ENCODE measurements at places on chromosomes 1 and 21.

- no peak for DNase-seq
Measured at GRCh38 chr1:75097654-75098053, 36.5 kb upstream of the LHX8 start.

GRCh38 chr1:41282679-41283317 lies 40.7 kb upstream of the SCMH1 start:
- DNase-seq, result peak; percentile 19

- DNase-seq, result no peak
Measured at GRCh38 chr1:100240631-100241030, 9.0 kb downstream of the DBT start.

- no peak for DNase-seq
Measured at GRCh38 chr21:38669186-38669585, 136.5 kb upstream of the ETS2 start.

GRCh38 chr1:51623025-51623424 lies 6.1 kb downstream of the OSBPL9 start:
- DNase-seq, result no peak

DNA sequence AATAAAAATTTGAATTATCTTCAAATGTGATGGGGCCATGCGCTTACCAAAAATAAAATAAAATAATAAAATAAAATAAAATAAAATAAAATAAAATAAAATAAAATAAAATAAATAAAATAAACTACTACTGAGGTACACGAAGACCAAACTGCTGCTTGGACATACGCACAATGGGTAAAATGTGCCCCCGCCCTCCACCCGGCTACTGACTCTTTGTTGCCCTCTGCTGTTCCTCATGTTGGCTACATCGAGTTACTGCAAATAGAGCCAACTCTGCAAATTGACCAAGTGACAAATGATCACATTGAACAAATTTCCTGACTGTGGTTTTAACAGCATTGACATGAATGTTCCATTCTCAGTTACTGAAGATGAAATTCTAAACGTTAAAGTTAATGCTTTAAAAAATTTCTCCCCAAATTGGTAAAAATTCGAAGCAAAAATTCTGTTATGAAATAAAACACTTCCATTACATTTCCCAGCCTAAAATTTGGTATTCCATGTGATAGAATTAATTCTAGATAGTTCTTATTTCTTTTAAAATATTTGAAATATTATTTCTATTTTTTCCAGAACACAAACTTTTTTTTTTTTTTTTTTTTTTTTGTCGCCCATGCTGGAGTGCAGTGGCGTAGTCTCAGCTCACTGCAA lies 18.8 kb upstream of the MAP1LC3C start:
- DNase-seq, result peak; percentile 9

- DNase-seq, result no peak
Measured at GRCh38 chr1:202016811-202017748, 6.7 kb downstream of the ELF3 start.

GRCh38 chr1:248696261-248696660 lies 6.3 kb downstream of the OR14I1 start:
- DNase-seq, result no peak

- DNase-seq, result no peak
Measured at GRCh38 chr1:231634323-231635013, 7.9 kb downstream of the DISC1 start.

GRCh38 chr1:219790834-219791615 lies 137.3 kb downstream of the SLC30A10 start:
- DNase-seq, result no peak

GRCh38 chr1:224052772-224053171 lies 61.1 kb upstream of the FBXO28 start:
- DNase-seq, result no peak

- no peak for DNase-seq
Measured at GRCh38 chr1:184788970-184789369, 34.3 kb upstream of the EDEM3 start.

DNA sequence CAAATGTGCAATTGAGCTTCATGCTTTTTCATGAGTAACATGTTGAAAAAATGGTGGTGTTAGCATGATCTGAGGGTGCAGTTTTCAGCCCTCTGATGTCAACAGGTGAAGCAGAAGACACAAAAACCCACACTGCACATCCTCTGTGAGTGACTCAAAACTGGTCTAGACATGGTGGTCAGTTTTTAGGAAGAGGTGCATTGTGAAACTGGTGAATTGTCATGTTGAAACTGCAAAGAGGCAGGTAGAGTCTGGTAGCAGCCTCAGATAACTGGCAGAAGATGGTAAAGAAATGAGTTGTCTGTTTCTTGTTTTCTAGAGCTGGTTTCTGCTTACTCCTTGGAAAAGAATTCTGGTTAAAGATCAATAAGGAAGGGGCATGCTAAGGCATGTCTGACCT lies 97.3 kb upstream of the HMCN1 start:
- DNase-seq, result no peak

GRCh38 chr1:17669866-17670451 lies 85.2 kb upstream of the ACTL8 start:
- DNase-seq, result no peak

GRCh38 chr1:40978886-40979240 lies 633 bp upstream of the CTPS1 start:
- DNase-seq, result no peak

- DNase-seq, result no peak
Measured at GRCh38 chr1:17557986-17558385, 18.5 kb downstream of the ARHGEF10L start.

GRCh38 chr1:168298446-168298845 lies 17.8 kb downstream of the TBX19 start:
- DNase-seq, result no peak

GRCh38 chr1:84436876-84437655 lies 38.8 kb downstream of the DNASE2B start:
- no peak for DNase-seq

GRCh38 chr1:30242168-30242567 lies 481.2 kb downstream of the MATN1 start:
- no peak for DNase-seq

DNA sequence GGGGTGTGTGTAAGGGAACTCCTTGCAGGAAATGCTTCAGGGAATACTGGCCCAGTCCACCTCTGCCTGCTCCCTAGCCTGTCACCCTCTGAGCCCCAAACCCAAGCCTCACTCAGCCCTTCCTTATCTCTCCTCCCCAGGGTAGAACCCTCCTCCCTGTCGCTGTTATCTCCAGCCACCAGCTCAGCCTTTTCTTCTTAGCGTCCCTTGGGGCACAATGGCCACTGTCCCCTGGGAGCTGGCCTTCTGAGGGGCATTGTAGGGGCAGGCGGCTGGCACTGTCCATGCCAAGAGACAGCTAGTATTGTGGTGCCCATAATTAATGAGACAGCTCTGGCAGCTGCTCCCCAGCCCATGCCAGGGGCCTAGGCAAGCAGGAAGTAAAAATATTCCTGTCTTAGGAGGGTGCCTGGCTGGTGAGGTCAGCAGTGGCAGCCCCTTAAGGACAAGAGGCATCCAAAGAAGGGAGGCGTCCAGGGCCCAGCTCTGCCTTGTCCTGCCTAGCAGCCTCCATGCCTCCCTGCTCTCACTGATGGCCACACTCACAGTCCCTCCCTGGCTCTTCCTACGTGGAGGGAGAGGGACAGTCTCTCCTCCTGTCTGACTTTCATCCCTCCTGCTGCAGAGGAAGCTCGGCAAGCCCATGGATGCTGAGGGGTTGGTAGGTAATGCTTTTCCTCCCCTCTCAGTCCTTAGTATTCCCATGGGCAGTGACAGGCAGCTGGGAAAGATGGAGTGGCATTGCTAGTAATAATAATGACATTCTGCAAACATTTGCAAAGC lies 37.5 kb downstream of the KCNQ4 start:
- DNase-seq, result no peak

DNA sequence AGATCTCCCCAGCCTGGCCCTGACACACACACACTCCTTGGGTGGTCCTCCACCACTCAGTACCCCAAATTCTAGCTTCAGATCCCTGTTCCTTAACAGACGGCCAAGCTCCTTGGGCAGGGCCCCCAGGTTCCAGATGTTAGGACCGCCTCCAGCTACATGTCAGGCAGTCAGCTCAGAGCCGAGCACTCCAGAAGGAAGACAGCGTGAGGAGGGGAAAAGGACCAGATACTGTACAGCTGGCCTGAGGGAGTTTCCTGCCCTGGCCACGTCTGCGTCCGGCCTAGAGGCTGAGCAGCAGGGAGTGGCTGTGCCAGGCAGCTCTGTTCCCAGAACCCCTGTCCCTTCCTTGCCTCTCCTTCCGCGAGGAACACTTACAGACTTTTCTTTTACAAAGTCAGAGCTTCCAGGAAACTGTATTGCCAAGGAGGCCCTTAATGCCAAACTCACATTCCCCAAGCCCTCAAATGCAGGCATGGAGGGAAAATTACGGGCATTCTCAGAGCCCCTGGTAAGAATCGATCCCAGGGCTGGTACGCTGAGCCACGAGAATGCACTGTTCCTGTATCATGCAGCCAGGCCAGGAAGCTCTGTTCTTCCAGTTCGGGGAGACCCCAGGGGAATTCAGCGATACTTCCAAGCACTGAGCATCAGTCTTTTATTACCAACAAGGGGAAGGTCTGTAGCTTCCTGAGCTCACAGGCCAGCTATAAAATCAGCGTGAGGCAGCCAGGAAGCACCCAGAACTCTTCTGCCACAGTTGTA lies 45.2 kb upstream of the CNTN2 start:
- no peak for DNase-seq

- DNase-seq, result no peak
Measured at GRCh38 chr1:59816318-59816878, 1.6 kb downstream of the HOOK1 start.

GRCh38 chr1:69269491-69269890 lies 298.2 kb upstream of the LRRC7 start:
- DNase-seq, result no peak

- no peak for DNase-seq
Measured at GRCh38 chr1:189211742-189212141, 1265.9 kb downstream of the BRINP3 start.

DNA sequence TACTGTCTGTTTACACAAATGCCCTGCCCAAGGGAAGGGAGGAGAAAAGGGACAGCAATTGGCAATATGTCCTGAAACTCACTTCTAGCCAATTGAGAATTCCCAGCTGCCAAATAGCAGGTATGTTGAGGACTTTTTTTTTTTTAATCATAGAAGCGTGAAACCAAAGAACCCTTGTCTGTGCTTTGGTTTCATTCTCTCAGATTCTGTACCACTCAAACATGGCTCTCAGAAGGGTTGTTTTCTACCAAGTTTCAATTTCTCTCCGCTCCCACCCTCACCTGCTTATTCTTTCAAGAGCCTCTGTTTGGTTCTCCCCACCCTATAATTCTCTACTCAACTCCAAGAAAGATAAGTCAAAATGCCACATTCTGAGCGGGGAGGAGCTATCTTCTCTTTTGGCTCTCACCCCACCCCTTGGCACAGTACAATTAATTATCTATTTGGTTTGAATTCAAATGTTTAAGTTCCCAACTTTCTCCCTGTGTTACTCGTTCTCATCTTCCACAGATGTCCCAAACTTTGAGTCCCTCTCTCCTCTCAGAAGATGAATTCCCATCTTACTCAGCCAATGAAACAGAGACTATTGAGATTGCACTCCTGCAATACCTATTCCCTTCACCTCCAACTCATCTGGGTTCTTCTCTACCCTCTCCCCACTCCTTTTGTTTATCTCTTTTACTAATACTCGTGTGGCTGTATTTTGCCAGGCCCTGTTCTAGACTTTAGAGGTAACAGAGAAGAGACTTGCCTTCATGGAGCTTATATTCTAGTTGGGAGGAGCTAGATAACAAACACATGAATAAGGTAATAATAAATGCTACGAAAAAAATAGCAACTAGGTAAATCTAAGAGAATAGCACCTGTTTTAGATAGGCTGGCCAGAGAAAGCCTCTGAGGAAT lies 3.9 kb upstream of the TP53BP2 start:
- DNase-seq, result no peak

- no peak for DNase-seq
Measured at GRCh38 chr1:115648717-115649691, 7.2 kb downstream of the VANGL1 start.

DNA sequence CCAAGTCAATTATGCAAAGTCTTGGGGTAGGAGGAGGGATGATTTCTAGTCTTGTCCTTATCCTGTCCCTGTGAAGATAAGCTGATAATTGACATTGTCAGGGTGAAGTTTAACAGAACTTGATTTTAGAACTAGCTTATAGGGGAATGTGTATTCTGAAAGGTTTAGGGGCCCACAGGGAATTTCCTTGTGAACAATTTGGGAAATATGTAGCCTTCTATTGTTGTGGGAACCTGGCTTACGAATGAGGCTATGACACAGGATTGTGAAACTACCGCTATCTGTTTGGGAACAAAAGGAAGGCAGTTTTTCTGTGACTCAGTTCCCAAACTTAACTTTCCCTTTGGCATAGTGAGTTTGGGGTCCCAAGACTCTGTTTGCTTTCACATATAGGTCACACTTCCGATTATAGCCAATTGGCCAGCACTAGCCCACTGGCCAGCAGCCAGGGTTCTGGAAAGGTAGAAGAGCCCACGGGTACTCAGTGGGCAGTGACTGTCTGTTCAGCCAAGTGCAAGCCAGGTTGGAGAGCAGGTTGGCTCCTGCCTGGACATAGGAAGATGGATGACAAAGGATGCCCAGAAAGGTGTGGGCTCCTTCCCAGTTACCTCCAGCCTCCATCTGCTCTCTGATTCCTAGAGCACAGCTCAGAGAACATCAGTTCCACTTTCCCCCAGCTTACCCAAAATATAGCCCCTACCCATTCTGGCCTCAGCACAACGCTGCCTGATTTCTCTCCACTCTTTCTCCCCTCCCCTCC lies 35.5 kb downstream of the H3-3A start:
- DNase-seq, result no peak

- DNase-seq, result peak; percentile 19
Measured at GRCh38 chr1:41365772-41366454, 4.7 kb downstream of the FOXO6 start.

DNA sequence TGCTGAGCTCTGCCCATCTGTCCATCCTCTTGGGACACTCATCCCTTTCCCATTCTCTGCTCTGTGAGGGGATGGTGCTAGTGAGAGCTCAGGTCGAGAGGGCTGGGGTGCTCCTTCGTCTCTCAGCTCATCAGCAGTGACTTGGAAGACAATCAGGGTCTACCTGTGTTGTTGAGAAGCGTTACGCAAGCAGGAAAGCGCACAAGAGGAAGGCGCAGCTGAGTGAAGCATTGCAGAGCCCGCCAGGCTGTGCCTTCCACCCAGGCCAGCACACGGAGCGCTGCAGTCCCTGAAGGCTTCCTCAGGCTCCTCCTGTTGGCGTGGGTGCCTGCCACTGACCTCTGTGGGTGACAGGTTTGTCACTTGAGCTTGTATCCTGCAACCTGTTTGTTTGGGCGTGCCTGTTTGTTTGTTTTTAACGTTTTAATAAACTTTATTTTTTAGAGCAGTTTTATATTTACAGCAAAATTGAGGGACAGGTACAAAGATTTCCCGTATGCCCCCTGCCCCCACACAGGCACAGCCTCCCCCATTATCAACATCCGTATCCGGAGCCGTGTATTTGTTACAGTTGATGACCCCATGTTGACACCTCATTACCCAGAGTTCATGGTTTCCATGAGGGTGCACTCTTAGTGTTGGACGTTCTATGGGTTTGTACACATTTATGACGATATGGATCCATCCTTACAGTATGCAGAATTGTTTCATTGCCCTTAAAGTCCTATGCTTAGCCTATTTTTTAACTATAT lies 36.7 kb downstream of the ADARB1 start:
- DNase-seq, result no peak

GRCh38 chr1:3248155-3249141 lies 179.4 kb downstream of the PRDM16 start:
- DNase-seq, result no peak

- DNase-seq, result no peak
Measured at GRCh38 chr1:35452106-35452774, 105.0 kb downstream of the KIAA0319L start.

Data from stimulated activated CD4-positive, alpha-beta T cell treated with anti-CD3 and anti-CD28 coated beads, Interleukin-4, amount 100 ng/mL, for 1 hour (primary cell).